ENCODE measurements at places on chromosomes 11 and 22.

DNA sequence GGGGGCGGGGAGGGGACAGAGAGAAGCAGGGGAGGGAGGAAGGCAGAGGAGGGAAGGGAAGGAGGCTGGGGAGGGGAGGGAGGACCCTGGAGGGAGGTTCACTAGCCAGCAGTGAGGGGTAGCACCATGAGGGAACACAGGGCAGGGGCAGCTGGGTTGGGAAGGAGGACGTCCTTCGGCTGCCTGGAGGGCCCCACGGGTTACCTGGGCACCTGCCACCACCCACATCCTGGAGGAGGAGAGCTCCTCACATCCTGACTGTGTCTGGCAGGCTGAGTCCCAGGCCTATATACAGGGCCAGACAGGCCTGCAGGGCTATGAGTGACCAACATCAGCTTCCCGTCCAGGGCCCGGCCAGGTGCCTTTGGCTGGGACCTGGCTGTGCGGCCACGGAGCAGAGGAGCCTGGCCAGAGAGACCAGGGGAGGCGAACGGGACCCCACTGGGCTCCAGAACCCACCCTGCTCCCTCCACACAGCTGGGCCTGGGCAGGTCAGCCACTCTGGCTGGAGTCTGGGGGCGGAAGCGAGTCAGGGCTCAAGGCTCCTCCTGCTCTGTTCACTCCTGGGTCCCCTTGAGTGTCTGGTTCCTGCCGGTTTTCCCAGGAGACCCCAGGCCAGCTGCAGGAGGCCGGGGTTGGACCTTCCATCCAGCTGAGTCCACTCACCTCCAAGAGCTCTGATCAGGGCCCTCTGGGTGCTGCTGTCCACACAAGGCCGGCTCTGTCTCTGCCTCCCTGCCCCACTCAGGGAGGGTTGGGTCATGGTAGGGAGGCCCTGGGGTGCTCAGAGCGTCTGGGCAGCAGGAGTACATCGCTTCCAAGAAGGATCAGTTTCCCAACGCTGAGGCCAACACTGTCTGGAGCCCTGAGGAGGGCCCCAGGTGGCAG is 677.7 kb downstream of the BRD1 start:
- no peak for DNase-seq

- DNase-seq, result no peak
These were observed 71.4 kb downstream of the KIAA1671 start for GRCh38 chr22:25023879-25024278.

DNA sequence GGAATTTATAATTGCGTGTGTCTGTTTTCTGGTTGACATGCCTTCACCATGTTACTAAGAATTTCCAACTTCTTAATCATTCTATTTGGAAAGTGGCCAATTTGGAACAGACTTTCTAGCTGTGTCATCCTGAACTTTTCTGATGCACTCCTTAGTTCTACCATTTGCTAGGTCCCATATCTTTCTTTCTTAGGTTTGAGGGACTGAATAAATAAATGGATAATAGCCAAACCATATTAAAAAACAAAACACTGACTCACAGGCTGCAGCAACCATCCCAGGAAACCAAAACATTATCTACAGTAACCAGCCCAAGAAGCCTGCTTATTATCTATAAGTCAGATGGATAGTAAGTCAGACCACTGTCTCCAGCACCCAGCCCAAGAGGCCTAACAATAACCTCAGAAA is 57.5 kb upstream of the PLET1 start:
- DNase-seq, result no peak

- DNase-seq, result no peak
These were observed 46.4 kb downstream of the HIPK3 start for GRCh38 chr11:33303541-33303940.

DNA sequence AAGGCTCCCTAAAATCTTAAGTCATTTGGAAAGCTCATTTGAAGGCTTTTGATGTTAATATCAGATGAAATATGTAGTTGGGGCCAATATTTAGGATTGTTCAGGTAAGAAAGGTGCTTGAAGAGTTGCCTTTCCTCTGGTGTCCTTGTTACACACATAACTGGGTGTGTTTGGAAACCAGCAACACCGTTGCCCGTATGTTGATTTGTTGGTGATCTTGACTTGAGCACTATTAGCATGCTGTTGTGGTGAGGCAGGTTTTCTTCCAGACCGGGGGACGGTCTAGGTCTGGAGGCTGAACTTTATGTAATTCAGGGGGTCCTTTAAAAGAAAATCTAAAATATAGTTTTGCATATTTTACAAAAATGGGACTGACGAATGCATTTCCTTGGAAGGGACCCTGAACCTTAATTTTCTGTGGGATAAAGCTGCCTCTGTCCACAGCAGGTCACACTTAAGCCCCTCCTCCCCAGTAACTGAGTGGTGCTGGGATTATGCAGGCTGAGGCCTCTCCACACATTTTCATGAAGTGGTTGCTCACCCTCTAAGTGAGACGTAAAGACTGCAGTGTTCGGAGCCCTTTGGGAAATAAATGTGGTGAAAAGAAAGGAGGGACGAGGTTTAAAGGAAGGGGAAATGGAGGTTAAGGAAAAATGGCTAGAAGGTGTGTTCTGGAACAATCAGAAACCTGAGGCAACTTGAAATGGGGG is 1.8 kb downstream of the YWHAH start:
- no peak for DNase-seq

DNA sequence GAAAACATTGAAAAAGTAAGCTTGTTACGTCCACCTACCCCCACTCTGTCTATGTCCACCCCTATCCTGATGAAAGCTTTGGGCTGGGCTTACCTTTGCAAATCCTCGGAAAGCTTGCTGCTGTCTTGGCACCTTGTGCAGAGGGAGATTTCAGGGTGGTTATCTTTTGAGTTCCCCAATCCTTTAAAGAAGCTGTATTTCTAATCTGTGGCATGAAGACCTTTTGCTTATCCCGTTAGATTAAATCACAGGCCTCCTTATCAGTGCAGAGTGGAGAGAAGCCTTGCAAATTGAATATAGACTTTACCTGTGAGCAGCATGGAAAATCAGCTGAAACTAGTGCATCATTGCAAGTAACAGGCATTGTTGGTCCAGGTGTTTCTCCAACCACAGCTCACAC is 580.6 kb upstream of the ANO5 start:
- DNase-seq, result no peak

DNA sequence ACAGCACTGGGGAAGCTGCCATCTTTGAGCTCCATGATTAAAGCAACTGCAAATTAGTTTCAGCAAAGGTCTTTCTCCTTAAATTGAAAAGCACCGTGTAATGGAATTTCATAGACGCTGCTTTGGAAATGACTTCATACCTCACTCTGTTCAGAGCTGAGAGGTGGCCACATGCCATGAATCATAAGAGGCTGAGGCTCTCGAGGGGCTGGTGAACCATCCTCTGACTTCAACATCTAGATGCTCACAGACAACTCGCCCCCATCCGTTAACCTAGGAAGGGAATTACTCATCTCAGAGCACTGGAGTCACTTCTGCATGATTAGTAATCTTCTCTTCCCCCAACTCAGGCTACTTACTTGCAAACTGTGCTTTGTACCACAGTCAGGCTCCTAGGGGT is 122.3 kb downstream of the RCN1 start:
- DNase-seq, result no peak

- no peak for DNase-seq
These were observed 10.3 kb upstream of the NEFH start for GRCh38 chr22:29469755-29470154.

DNA sequence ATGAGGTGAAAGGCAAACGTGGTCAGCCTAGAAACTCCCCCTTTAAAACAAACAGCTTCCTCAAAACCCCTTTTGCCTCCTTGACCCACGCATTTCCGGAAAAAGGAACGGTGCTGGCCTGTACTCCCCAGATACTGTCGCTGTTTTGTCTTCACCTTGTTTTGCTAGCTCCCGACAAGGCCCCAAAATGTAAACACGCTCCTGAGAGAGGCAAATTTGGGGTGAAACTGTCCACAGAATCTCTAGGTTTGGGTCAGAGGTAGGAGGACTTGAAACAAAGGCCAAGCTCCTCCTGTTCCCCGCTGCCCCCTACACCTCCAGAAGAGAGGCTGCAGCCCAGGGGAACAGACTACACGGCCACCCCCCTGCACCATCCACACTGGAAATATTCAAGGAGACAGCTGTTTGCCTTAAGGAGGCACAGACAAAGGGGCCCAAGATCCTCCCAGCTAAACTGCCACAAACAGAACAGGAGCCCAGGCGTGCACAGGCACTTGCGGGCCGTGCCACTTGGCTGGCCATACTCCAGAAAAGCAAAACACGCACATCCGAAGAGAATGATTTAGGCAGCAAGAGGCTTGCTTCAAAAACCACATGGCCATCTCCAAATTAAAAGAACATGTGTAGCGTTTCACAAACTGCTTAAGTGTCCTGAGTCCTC is 160.5 kb upstream of the GRK3 start:
- no peak for DNase-seq

GRCh38 chr22:46012881-46013281 is 35.9 kb upstream of the WNT7B start:
- DNase-seq, result no peak

DNA sequence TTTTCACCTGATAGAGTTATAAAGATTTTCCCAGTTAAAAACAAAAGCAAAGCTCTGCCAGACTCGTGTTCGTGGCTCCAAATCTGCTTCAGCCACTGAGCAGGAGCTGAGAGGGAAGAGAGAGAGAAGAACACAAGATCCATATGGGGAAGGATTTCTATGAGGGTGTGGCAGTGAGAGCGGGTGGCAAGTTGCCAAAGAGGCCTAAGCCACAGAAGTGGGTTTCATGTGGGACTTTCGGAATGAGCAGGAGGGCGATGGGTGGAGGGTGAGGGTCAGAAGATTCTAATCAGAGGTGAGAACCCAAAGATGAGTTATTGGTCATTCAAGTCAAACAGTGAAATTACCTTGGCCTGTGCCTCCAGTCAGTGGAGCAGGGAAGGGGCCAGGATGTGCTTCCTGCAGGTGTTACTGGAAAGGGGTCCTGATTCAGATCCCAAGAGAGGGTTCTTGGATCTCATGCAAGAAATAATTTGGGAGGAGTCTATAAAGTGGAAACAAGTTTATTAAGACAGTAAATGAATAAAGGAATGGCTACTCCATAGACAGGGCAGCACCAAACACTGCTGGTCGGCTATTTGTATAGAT is 40.5 kb upstream of the TOP3B start:
- no peak for DNase-seq

DNA sequence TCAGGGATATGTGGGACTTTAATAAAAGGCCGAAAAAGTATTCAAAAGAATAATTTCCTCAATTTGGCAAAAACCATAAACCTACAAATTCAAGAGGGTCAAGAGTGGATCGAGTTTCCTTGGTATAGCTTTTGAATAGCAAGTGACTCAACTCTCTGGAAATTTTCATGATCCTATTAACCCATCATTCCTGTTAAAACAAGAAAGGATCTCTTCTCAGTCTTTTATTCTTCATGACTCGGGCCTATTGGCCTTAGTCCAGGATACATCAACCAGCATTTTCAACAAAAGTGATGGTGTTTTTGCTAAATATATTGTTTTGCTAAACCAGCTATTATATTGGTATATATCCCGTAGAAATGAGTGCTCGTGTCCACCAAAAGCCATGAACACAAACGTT is 110.3 kb downstream of the ATXN10 start:
- DNase-seq, result no peak

DNA sequence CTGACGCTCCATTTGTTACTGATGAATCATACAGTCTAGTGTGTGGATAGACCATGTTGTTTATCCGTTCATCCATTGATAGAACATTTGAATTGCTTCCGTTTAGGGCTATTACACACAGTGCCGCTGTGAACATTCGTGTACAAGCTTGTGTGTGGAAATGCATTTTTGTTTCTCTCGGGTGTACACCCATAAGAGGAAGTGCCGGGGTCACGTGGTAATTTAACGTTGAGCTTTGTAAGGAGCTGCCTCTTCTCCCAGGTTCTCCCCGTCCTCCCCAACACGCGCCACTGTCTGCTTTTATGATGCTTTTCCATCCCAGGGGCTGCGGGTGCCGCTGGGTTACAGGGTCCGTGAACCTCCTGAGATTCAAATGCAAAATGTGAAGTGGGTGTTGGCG is 142.3 kb downstream of the IGLL1 start:
- no peak for DNase-seq

GRCh38 chr11:17898071-17898470 is 114.8 kb downstream of the SERGEF start:
- no peak for DNase-seq

DNA sequence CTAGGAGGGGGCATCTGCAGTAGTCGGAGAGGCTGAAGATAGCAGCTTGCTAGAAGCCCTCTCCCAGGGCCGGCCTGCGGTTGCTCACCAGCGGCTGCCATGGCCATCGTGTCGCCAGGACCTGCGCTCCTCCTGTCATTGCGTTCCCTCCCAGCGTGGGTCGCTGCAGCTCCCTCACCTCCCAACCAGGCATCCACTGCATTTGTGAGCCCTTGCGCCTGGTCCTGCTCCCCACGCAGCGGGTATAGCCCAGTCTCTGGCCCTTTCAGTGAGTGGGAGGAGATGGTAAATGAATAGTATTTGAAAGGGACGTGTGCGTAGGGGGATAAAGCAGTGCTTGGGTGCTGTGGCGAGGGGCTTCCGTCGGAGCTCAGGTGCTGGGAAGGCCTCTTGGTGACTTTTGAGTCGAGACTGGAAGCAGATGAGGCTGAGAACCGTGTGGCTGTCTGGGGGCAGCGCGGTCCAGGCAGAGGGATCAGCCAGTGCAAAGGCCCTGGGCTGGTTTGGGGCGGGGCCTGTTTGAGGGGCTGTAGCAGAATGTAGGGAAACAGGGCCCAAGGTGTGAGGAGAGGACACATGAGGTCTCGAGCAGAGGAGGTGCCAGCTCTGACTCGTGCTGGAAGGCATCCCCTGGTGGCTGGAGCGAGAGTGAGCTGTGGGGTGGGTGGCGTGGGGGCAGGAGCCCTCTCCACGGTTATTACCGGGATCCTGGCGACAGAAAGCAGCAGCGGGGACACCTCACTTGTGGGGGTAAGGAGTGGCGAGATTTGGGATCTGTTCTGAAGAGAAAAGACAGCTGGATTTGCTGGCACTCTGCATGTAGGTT is 39.3 kb downstream of the LRP5 start:
- no peak for DNase-seq

DNA sequence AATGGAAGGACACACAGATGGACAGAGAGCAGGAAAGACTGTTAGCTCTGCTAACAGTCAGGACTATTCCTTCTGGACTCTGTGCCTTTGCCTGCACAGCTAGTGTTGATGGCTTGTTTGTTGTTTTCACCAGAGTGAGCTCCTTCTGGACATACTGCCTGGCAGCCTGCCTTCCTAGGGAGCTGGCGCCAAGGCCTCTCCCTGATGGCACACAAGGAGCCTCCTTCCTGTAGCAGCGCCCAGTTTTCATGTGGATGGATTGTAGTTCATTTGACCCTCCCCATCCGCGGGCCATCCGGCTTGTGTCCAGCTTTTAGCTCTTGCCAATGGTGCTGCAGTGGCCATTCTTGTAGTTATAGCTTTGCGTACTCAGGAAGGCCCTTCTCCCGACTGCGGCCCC is 16.6 kb upstream of the BCR start:
- DNase-seq, result no peak

All from CD4-positive, alpha-beta T cell (primary cell).